Bronchus fibroblast of lung (primary cell): ENCODE measurements at places on chromosomes 5 and 9. TPM values are rescaled to one million over a fixed set of nuclear protein-coding genes. Genes with fewer than 3 reads are reported as not detected.

Gene GABRA1
- not detected in 2 replicates for total RNA-seq

Gene FBXL7
- 6.7 and 6.8 TPM in 2 replicates for total RNA-seq

Gene BARHL1
- not detected in 2 replicates for total RNA-seq

Gene URM1
- 43.3 and 45.6 TPM in 2 replicates for total RNA-seq
